ENCODE measurements at places on chromosomes 5 and 9.

DNA sequence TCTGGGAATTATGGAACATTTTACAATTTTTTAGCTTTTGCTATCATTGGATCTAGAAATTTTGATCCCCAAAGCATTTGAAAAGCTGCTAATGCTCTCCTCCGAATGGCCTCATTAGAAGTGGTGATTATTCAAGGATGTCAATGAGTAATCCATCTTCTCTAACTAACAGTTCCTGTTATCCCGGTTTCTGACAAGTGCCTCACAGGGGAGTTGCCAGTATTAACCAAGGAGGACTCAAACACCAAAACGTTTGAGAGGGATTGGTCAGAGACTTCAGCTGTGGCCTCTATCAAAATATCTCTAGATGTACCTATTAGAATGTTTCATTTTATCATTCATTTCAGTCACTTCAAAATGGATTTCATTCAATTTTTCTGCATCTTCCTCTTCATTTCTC lies 208.3 kb upstream of the ITGA1 start:
- H3K27ac ChIP-seq = no peak overlapping the region
- H3K36me3 ChIP-seq = no peaks in the 10 kb centered on the region
- H3K27me3 ChIP-seq = no peaks in the 10 kb centered on the region
- H3K4me3 ChIP-seq = no peak overlapping the region

- no peak for DNase-seq
- no peaks in the 10 kb centered on the region for H3K27me3 ChIP-seq
- no peaks in the 10 kb centered on the region for H3K36me3 ChIP-seq
- H3K27ac ChIP-seq = no peak overlapping the region
- no peak overlapping the region for H3K4me3 ChIP-seq
These were observed 527.3 kb downstream of the CYLC2 start for GRCh38 chr9:103522409-103522808.

DNA sequence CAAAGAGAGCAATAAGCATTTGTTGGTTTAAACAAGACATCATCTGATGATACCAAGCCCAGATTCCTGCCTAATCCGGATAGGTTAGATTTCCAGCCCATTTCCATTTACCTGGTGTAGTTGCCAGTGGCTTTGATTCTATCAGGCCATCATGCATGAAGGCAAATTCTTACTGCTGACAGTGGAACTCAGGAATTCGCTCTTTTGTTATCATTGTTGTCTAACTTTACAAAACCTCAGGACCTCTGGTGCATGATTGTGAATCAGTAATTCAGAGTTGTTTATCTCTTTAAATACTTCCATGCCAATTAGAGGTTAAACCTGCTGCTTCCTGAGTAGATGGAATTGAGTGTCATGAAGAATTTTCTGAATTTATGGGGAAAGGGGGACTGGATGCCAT lies 76.5 kb downstream of the C9orf152 start:
- DNase-seq = no peak
- H3K4me1 ChIP-seq = peaks cover 17% of the 10 kb centered on the region
- no peaks in the 10 kb centered on the region for H3K27me3 ChIP-seq
- H3K27ac ChIP-seq = no peak overlapping the region
- no peaks in the 10 kb centered on the region for H3K36me3 ChIP-seq

GRCh38 chr5:13866792-13867191 lies 77.7 kb downstream of the DNAH5 start:
- no peaks in the 10 kb centered on the region for H3K36me3 ChIP-seq
- H3K27me3 ChIP-seq = no peaks in the 10 kb centered on the region
- no peaks in the 10 kb centered on the region for H3K4me1 ChIP-seq
- H3K27ac ChIP-seq = no peak overlapping the region

DNA sequence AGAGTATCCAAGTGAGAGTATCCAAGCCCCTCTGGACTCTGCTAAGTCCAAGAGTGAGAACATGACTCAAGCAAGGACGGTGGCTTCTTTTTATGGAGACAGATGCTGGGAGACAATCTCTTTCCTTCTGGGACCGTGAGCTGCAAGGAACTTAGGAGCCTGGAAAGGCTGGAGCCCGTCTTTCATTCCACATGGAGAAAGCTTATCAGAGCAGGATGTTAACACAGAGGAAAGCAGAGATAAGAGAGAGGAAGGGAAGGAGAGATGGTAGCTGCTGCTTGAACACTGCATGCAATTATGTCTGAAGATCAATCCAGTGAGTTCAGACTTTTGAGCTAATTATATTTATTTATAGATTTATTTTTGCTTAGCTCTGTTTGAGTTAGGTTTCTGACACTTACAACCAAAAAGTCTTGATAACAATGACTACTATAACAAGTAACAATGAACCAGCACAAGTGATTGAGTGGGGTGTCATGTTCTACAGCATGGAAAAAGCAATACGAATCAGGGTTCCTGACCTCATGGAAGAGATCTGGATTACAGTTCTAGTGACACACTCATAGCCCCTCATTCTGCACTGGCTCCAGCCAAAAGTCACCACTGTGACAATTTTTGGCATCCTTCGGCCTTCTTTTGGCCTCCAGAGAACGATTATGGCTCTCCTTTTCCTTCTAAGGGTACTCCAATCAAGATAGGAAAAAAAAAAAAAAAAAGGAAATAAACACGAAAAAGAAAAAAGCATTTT lies 71.5 kb downstream of the PRLR start:
- H3K4me3 ChIP-seq = no peak overlapping the region
- H3K36me3 ChIP-seq = no peaks in the 10 kb centered on the region
- peak overlapping the region; percentile 64 for H3K27ac ChIP-seq
- DNase-seq = no peak

- H3K27me3 ChIP-seq = no peaks in the 10 kb centered on the region
- DNase-seq = no peak
- no peak overlapping the region for H3K4me3 ChIP-seq
- H3K36me3 ChIP-seq = no peaks in the 10 kb centered on the region
- H3K27ac ChIP-seq = no peak overlapping the region
These were observed 193.3 kb downstream of the LURAP1L start for GRCh38 chr9:12968093-12968492.

GRCh38 chr9:68860419-68860818 lies 153.5 kb downstream of the PRKACG start:
- no peaks in the 10 kb centered on the region for H3K27me3 ChIP-seq
- H3K4me1 ChIP-seq = no peaks in the 10 kb centered on the region
- DNase-seq = no peak
- H3K36me3 ChIP-seq = no peaks in the 10 kb centered on the region
- H3K4me3 ChIP-seq = no peak overlapping the region

DNA sequence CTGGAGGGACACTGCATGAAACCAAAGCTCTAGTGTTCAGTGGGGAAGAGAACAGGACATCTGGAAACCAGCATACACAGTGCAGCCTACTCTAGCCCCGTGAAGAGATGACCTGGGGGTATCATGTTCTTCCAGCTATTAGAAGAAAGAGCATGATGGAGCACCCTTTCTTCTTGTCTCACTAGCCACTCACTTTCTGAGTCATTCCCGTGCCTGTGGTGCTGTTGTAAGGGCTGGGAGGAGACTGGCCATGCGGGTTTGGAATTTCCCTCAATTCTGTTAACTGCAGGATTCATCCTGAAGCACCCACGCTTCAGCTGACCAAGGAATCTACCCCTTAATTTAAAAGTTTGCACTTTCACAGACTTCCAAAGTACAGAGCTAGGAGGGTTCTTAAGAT lies 137.0 kb downstream of the COL23A1 start:
- H3K27ac ChIP-seq = no peak overlapping the region
- H3K36me3 ChIP-seq = no peaks in the 10 kb centered on the region
- H3K4me1 ChIP-seq = no peaks in the 10 kb centered on the region
- no peaks in the 10 kb centered on the region for H3K27me3 ChIP-seq
- no peak overlapping the region for H3K4me3 ChIP-seq
- DNase-seq = no peak

DNA sequence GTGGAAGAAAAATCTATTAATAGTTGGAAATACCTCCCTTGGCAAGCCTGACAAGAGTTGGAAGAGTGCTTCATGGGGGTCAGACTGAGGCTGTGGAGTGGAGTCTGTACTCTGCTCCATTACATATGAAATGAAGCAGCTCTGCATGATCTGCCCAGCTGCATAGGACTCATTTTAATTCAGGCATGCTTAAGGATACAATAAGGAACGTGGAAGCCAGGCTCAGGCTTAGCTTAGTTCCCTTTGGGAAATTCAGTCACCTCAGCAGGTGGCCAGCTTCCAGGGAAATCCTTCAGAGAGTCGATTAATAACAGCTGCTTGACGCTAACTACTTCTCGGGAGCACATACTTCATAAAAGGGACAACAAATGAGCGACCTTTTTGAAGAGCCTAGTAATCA lies 1672.9 kb upstream of the WWC1 start:
- no peak for DNase-seq
- no peak overlapping the region for H3K27ac ChIP-seq
- H3K4me3 ChIP-seq = no peak overlapping the region
- no peaks in the 10 kb centered on the region for H3K27me3 ChIP-seq
- H3K4me1 ChIP-seq = no peaks in the 10 kb centered on the region

DNA sequence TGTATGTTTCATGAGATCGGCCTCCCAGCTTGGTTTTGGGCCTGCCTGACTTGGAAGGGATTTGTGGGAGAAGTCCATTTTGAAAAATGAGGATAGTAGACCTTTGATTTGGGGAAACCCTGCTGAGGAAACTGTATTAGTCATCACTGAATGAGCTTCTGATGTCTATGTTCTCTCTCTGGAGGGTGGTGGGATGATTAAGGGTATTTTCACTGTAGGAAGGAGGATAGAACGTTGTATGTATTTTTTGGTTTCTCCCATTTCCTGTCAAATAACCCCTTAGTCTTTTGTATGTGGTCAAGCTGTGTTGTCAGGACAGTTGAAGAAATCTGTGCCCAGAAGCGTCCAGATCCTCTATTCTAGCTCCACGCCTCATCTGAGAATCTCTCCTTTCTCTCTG lies 151.9 kb downstream of the INSYN2B start:
- no peaks in the 10 kb centered on the region for H3K36me3 ChIP-seq
- H3K27me3 ChIP-seq = no peaks in the 10 kb centered on the region
- no peak for DNase-seq
- no peak overlapping the region for H3K4me3 ChIP-seq
- H3K27ac ChIP-seq = no peak overlapping the region

DNA sequence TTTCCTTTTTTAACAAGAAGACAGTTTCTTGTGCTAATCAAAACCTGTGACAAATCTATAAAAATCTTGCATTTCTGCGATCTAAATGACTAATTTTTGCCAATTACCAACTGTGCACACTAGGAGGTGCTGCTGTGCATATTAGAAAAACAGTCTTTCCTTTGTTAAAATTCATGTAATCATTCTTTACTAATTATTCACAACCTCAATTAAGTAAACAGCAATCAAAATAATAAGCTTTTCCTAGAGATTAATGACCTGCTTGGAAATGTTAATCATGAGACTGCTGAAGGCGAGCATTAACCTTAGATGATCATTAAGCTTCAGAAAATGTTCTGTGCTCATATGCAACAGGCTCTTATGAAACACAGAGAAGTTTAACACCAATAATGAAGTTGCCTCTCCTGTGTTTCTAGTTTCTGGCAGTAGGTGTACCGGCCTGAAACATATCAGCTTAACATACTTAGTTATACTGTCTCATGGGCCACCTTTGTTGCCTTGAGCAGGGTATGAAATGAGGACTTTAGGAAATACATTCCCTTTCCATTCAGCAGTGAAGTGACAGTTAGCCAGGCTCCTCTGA lies 17.7 kb downstream of the RFESD start:
- H3K4me1 ChIP-seq = peaks cover 16% of the 10 kb centered on the region
- DNase-seq = peak; percentile 55
- no peaks in the 10 kb centered on the region for H3K27me3 ChIP-seq

GRCh38 chr9:121735065-121735792 lies 83.8 kb downstream of the DAB2IP start:
- peak; percentile 61 for DNase-seq
- H3K27me3 ChIP-seq = no peaks in the 10 kb centered on the region
- peak overlapping the region; percentile 86 for H3K27ac ChIP-seq
- peaks cover 58% of the 10 kb centered on the region for H3K4me1 ChIP-seq
- H3K36me3 ChIP-seq = no peaks in the 10 kb centered on the region

GRCh38 chr5:5005353-5005752 lies 134.8 kb upstream of the ADAMTS16 start:
- H3K27ac ChIP-seq = no peak overlapping the region
- no peaks in the 10 kb centered on the region for H3K27me3 ChIP-seq
- no peak for DNase-seq

DNA sequence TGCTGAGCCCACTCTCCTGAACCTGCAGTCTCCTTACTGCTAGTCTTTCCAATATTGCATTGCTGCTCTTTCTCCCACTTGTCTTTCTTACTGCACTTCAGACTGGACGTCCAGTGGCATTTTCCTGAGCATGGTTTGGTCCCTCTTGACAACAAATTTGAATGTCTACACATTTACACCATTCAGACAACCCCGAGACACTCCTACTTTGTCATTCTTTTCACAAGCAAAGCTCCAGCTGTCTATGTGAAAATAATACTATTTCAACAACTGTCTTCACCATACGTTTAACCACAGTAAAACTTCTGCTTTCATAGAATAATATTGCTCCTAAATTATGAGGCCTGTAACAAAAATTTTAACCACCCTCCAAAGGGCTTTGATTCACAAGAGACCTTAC lies 10.4 kb upstream of the APTX start:
- no peak overlapping the region for H3K27ac ChIP-seq
- peaks cover 13% of the 10 kb centered on the region for H3K4me1 ChIP-seq
- H3K4me3 ChIP-seq = no peak overlapping the region
- H3K27me3 ChIP-seq = no peaks in the 10 kb centered on the region
- no peak for DNase-seq

Measured in testis (tissue), 5 donors.